CD8-positive, alpha-beta memory T cell (primary cell): ENCODE measurements at places on chromosomes 7 and 10.

GRCh38 chr7:121936951-121937623 lies 64.1 kb downstream of the PTPRZ1 start:
- DNase-seq = no peak

GRCh38 chr10:115963848-115964247 lies 309.2 kb downstream of the GFRA1 start:
- no peak for DNase-seq

GRCh38 chr7:17255926-17256325 lies 42.5 kb upstream of the AHR start:
- DNase-seq = no peak

GRCh38 chr7:75938921-75939320 lies 24.0 kb downstream of the POR start:
- no peak for DNase-seq

DNA sequence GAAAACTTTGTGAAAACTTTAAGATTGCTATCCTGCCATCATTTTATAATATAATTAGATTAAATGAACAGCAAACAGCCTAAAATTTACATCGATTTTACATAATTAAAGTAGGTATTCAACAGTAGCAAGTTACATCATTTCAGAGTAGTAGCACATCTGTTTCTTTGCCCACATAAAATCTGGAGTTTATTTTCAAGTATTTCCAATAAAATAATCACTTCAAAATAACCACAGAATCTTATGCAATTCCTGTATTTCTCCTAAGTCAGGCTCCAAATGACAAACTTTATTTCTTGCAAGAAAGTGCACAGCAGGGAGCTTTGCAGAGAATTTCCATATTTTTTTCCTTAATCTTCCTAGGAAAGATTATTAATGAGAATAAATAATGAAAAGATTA lies 82.6 kb downstream of the CUBN start:
- DNase-seq = no peak

DNA sequence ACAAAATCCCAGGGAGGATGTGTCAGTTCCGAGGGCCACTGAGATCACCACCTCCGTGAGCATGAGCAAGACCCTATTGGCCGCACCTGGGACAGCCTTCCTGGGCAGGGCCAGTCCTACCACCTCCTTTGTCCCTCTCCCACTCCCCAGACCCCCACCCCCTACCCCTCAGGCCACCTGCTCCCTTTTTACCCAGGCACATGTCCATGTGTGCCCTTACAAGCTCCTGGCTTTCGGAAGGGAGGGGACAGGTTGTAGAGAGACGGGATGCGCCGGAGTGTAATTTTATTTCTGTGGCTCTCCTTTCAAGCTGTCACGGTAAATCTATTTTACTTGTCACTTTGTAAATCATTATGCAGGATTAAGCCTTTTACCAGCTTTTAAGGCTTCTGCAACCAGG lies 20.9 kb downstream of the ZMIZ1 start:
- no peak for DNase-seq

DNA sequence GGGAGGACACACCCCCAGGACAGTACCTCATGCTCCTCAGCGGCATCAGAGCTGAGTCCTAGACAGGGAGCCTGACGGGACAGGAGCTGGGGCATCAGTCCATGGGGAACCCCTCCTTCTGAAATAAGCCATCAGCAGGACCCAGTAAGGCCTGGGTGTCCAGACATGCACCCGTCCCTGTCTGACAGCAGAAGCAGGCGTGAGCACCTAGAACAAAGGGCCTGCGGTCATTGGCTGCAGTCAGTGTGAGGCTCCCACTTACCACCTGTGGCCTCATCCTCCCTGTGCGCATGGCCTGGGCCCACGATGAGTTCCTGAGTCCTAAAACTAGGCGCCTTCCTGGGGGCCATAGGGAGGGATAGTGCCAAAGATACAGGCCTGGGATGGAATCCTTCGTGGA lies 484.7 kb downstream of the PTPRN2 start:
- DNase-seq = no peak
